ENCODE measurements at places on chromosomes 13 and 19.

- DNase-seq = no peak
Measured at GRCh38 chr13:43305416-43305815, 282.0 kb downstream of the DNAJC15 start.

DNA sequence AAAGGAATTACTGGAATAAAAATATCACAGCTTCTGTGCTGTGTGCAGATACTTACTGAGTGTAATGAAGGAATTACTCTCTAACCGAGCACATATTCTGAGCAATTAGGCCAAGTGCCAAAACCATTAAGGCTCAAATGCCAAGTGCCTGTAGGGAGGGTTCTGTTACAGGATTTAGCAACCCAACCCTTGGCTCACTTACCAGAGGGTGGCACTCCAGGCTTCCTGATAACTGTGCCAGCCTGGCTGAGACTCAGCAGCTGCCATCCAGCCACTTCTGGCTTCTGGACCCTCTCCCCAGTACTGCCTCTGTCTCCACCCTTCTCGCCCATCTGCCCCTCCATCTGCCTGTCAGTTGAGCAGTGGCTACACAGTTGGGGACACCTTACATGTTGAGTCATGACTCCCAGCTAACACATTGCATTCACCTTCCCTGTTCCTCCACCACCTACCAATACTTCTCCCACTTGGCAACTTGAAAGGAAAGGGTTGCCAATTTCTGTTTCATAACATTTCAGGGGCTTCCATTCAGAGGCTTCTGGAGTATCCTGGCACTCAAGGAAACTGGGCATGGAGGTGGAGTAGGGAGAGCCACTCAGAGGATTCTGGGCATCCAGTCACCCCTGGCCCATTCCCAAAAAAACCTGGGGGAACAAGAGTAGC lies 110.5 kb downstream of the COG6 start:
- DNase-seq = no peak

GRCh38 chr13:99416411-99417121 lies 84.7 kb upstream of the TM9SF2 start:
- peak; percentile 57 for DNase-seq

DNA sequence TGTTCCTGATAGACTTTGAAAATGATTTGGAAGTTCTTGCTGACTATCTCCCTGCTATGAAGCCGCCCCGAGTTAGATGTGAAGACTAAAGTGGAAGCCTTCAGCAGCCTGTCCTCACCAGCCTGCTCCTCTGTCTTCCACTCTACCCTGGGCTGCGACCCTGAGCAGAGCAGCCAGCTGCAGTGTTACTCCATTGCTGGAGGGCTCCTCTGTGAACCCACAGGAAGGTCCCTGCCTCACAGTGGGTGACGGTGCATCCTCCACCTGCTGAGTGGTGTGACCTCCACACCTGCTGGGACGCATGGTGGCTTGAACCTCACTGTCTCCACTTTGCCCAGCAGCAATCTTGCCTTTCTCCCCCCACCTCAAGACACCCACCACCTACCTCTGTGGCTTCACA lies 116.4 kb downstream of the IRS2 start:
- no peak for DNase-seq

- DNase-seq = no peak
Measured at GRCh38 chr13:112132142-112132541, 65.2 kb downstream of the SOX1 start.
